OCI-LY7 (cell line): ENCODE measurements at places on chromosomes 4 and X. TPM values are rescaled to one million over a fixed set of nuclear protein-coding genes. Genes with fewer than 3 reads are reported as not detected.

The FAT4 gene
- not detected in 2 replicates for total RNA-seq

The EDNRA gene
- not detected in 2 replicates for total RNA-seq

The ADRA2C gene
- total RNA-seq, result 0.21 TPM in 1 of 2 replicates, not detected in the other

DNA sequence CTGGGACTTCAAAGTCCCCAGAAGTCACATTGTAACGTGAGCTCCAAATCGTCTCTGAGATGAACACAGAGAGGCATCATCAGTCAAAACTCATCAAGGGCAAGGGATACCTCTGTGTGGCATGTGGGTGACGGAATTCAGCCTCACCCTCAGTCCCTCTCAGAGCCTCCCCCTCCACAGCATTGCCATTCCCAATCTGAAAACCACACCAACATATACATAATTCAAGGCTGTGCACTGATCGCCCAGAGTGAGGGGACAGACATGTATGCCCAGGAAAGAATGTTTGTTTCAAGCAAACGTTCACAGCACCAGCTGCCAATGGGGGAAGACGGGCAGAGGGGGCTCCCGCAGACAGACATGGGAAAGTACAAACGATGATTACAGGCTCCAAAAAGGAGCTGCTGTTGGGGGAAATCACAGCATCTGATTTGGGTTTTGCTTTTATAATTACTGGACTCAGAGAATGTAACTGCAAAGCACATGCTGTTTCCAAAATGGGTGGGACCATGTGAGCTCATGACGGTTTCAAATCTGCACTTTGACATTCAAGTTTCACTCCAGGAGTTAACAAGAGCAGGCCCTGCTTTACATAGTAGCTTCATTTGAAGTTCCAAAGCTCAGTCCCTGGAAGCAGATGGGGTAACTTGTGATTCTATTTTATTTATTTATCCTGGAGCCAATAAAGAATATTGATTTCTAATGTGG lies 88.3 kb downstream of the CLCN4 start:
- DNase-seq, result no peak

DNA sequence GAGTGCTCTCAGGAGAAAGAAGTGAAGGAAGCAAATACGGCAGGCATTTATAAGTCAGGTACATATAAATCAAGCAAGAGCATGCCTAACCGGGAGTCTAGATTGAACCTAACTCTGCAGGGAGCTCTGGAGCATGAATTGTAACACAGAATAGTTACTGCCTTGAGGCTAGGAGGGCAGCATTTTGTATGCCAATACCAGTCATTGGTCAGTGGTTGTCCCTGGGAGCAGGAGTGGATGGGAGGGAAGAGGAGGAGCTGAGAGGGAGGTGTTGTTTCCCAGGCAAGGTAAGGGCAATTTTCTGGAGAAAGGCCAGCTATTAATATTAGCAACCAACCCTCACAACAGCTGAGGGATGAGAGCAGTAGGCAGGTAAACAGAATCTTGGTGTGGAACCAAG lies 224.7 kb upstream of the DCAF8L1 start:
- no peak for DNase-seq

GRCh38 chr4:40924096-40924792 lies 174.5 kb downstream of the NSUN7 start:
- peak; percentile 74 for DNase-seq

GRCh38 chrX:153474718-153475117 lies 4.3 kb upstream of the HAUS7 start:
- DNase-seq, result no peak

GRCh38 chrX:118570209-118570608 lies 74.6 kb downstream of the DOCK11 start:
- no peak for DNase-seq

DNA sequence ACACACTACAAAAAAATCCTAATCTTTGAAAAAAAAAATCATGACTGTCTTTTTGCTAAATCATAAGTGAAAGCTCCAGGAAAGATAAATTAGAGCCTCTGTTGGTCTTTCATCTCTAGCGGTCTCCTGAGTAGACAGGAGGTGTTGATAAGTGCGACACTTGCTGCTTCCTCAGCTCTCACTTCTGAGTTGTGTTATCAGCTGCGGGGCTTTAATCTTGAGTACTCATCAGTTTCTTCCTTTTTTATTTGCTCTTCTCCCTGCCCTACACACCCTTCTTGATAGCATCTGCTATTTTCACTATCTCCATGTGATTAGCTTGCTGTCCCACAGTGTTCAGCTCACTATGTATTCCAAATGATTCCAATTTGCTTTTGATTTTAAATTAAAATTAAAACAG lies 1449.2 kb downstream of the C4orf33 start:
- DNase-seq, result no peak

GRCh38 chrX:21487832-21488231 lies 113.6 kb downstream of the CNKSR2 start:
- no peak for DNase-seq
